ENCODE measurements at places on chromosomes 1 and 21.

DNA sequence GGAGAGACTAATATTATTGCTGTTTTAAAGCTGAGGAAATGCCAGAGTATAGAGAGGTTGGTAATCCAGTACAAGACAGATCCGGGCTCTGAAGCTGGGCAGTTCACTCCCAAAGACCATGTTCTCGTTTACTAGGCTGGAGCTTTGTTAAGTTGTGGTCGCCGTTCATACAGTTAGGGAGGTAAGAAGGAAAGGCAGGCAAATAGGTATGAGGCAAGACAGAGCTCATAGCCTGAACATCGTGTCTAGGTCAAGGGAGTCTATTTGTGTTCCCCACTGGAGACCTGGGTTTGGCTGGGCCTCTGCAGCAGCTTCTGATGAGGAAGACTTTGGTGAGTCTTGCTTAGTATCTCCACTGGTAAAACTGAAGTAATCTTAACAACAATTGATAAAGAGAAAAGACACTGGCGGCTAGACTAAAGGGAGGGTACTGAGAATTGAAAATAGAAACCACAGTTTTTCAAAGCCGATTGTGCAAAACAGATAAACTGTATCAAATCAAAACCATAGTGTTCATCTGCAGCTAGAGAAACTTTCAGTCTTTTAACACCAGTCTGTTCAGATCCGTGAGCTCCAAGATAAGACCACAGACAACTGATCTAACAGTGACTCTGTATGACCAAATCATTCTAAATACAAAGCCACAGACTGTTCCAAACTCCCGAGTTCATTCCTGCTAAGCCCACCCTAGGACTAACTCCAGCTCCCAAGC is 217.0 kb upstream of the FAM78B start:
- no peak overlapping the region for H3K4me3 ChIP-seq
- H3K4me1 ChIP-seq = no peaks in the 10 kb centered on the region
- H3K36me3 ChIP-seq = peaks cover 2% of the 10 kb centered on the region
- H3K27ac ChIP-seq = no peak overlapping the region

DNA sequence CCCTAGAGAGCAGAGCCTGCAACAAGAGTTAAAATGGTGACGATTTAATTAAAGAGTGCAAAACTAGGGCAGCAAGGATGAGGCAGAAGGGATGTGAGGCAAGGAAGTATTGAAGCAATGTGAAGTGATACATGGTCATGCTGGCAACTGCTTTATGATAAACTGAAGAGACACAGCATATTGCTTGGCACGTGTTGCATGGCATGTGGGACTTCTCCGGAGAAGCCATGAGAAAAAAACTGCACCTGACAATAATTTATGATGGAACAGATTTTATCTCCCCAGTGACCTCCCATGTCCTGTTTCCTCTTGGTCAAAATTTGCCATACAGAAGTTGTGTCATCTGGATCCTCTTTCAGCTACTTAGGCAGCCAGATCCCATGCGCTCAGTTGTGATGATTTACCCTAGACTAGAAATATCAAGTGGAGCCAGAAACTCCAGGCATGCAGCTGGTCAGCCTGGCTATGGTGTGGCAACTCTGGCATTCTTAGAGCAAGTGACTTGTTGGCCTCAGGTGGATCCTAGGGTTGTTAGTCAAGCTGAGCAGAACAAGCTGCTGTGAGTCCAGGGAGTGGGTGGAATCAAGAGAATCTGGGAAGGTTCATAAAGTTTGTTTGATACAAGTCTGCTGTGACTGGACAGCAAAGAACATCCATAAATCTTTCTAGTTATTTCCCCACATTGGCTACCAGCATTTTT is 611.4 kb upstream of the USP24 start:
- peaks cover 30% of the 10 kb centered on the region for H3K27me3 ChIP-seq
- H3K4me1 ChIP-seq = no peaks in the 10 kb centered on the region
- no peaks in the 10 kb centered on the region for H3K36me3 ChIP-seq
- H3K27ac ChIP-seq = no peak overlapping the region

GRCh38 chr1:160346958-160347357 is 3.8 kb downstream of the NCSTN start:
- no peak overlapping the region for H3K4me3 ChIP-seq
- peak overlapping the region; percentile 53 for H3K27ac ChIP-seq
- H3K27me3 ChIP-seq = no peaks in the 10 kb centered on the region
- peaks cover 10% of the 10 kb centered on the region for H3K36me3 ChIP-seq
- H3K4me1 ChIP-seq = peaks cover 26% of the 10 kb centered on the region

- H3K27me3 ChIP-seq = peaks cover 28% of the 10 kb centered on the region
- H3K36me3 ChIP-seq = no peaks in the 10 kb centered on the region
- no peaks in the 10 kb centered on the region for H3K4me1 ChIP-seq
- no peak overlapping the region for H3K27ac ChIP-seq
These were observed 30.5 kb downstream of the OR10J1 start for GRCh38 chr1:159469921-159470533.

Data from T-helper 17 cell (primary cell).